Esophagus squamous epithelium (tissue), 5 donors: ENCODE measurements at places on chromosomes 2 and 18.

GRCh38 chr2:62364791-62365528 lies 141.0 kb downstream of the TMEM17 start:
- no peak for DNase-seq

DNA sequence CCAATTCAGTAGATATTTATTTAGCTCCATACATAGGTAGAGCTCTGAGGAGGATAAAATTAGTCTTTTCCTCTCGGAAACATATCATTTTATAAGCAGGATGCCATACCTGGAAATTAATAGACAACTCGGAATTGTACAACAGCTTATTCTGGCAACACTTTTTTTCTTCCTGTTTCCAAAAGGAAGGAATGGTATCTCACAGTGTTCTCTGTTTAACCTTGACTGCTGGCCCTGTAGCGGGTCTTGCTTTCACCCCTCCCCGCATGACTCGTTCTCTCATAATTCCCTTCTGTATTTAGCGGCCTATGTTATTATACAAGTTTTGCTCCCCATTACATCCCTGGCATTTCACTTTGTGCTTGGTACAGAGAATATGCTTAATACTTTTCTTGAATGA lies 2.5 kb upstream of the KYNU start:
- no peak for DNase-seq

GRCh38 chr2:224217962-224218347 lies 178.9 kb upstream of the SERPINE2 start:
- no peak for DNase-seq

DNA sequence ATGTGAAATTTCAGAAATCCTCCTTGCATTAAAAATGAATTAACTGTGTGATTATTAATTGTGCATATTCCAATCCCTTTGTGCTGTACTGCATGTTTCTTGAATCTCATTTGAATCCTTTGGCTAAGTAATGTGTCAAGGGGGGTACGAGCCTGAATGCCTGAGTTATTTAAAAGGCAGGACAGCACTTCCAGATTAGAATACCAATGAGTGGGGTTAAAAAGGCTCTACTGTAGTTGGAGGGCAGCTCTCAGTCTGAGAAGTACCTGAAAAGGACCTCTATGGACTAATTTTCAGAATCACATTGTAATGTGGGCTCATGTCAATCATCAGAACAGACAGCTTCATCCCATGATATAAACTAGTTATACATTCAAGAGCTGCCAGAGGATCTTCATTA lies 423.0 kb downstream of the GRB14 start:
- DNase-seq: no peak

- no peak for DNase-seq
Measured at GRCh38 chr2:3965953-3966352, 262.6 kb downstream of the DCDC2C start.

DNA sequence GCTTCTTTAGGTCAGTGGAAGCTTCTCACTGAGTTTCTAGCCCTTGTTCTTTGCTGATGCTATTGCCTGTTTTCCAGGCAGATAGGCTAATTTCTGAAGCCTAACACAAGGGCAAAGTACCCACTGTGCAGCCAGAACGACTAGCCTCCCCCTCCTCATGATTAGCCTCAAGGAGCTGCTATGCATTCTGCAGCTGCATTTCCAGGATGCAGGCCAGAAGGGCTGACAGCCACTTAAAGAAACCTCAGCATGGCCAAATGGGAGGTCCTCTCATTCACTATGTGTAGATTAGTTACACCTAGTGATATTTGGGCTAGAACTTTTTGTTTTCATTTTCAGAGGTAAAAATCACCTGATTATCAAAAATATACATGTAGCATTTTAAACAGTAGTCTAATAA lies 216.0 kb downstream of the RAD51AP2 start:
- DNase-seq: no peak

- DNase-seq: no peak
Measured at GRCh38 chr2:113102133-113102532, 25.3 kb upstream of the IL1RN start.
